CD4-positive, alpha-beta T cell treated with Interleukin-17A for 4 hours (primary cell): ENCODE measurements at places on chromosomes 3 and 15.
A peak's percentile ranks its signal among the peaks of the same experiment; 100 is the strongest.

DNA sequence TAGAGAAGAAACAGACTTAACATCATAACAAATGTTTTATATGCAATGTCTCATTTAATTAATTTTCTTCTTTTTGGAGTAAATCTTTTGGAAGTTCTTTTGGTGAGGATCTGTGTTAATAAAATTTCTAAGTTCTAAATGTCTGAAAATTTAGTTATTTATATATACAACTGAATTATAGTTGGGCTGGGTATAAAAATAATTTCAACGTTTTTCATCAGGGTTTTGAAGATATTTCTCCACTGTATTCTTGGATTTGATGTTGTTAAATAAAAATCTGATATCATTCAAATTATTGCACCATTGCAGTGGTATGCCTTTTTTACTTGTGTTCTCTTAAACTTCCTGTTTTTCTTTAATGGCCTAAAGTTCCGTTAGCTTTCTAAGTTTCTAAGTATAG, 26.9 kb upstream of the SOX14 start:
- DNase-seq = no peak

DNA sequence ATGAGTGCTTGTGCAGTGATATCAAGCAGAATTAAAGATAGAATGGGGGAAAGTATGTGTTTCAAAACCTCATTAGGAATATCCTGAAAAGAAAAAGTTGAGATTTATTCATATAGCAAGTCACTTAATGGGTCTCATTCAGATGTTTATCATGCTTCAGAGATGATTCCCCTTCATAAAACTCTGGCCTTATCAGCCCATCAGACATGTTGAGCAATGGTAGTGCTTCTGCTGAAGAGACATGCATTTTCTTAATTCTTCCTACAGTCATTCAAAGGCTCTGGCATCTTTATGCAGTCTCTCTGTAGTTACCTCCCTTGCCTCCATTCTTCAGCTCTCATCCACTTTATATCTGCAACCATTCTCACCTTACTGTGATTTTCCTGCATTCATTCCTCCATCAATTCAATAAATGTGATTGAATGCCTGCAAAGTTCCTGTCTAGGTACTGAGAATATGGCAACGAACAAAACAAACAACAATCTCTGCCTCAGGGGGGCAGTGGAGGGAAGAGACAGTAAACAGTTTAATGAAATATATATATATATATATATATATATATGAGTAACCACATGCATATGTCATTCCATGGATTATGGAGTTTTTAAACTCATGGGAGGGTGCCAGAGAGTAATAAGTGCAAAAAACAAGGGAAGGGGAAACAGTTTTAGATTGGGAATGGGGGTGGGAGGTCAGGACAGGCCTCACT, 138.5 kb downstream of the NECTIN3 start:
- no peak for DNase-seq

- DNase-seq = peak; percentile 63
These were observed 7.9 kb downstream of the KIF7 start for GRCh38 chr15:89647191-89647851.

- no peak for DNase-seq
These were observed 80.7 kb downstream of the FMN1 start for GRCh38 chr15:33113666-33114373.

DNA sequence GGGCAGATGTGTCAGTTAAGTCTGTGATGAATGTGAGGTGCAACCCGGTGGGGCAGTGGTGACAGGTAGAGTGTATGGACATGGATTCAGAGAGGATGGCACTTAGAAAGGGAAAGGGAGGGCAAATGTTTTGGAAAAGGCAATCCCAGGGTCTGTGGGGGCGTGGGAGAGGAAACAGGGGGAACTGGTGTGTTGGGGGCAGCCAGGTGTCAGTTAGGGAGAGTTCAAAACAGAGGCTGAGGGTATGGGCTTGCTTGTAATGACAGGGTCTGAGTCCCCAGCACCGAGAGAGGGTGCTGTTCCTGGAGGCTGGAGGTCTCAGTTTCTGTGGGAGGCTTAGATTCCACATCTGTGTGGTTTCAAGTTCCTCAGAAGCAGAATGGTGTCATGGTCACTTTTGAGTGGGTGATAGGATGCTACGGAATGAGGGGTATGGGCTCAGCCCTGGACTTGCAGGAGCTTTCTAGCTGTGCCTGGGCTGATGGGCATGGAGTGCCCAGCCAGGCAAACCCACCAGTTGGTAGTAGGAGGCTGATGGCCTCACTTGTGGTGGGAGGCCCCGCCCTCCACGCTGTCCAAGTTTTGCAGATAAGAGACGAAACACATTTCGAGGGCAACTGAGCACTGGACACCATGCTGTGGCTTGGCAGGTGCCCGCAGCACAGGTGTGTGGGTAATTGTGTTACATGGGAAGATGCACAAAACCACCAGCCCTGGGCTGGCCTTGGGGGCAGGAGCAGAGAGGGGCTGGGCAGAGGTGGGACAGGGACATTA, 209.4 kb downstream of the RPLP1 start:
- no peak for DNase-seq

- DNase-seq = no peak
These were observed 30.0 kb upstream of the SLC41A3 start for GRCh38 chr3:126113733-126114442.

DNA sequence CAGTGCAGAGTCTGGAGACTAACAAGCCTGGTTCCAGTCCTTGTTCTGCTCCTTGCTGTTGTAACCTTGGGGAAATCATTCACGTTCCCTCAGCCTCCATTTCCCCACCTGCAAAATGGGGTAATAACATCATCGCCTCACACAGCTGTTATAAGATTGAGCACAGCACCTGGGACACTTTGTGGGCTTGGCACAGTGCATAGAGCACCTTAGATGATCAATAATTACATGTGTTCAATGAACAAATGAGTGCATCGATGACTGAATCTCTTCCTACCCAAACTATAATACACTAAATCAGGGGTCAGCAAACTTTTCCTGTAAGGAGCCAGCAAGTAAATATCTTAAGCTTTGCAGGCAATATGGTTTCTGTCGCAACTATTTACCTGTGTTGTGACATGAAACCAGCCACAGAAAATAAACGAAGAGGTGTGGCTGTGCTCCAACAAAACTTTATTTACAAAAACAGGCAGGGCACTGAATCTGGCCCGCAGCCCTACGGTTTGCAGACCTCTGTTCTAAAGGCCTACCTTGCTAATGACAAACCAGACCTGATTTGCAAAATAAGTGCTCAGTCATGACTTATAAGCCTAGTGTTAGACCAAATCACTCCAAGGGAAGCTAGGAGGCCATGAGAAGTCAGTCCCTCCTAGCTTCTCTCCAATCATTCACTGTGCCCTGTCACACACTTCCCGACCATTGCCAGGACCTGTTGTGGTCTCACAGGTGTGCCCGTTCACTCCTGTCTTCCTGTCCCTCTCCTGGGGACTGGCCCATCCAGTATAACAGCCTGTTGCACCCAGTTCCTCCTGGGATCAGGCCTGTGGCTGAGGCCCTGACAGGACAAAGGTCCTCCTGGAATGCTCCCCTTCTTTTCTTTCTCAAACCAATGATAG, 149.4 kb upstream of the WNT5A start:
- no peak for DNase-seq

DNA sequence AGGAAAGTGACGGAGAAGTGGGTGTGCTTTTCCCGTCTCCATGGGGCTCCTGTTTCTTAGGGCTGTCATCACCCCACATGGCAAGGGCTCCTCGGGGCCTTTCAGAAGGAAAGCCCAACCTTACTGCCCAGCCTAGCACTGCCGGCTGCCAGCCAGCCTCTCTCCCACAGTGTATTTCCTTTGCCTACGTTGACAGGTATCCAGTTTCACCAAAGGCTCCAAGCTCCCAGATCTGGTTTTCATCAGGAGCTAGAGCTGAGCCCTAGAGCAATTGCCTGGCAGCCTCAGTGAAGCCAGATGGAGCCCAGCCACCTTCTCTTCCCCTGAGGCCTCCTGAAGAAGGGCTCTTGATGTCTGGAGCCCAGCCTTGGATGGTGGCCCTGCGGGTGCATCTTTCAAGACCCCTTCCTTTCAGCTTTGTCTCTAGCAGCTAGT, 20.2 kb downstream of the CRABP1 start:
- no peak for DNase-seq

DNA sequence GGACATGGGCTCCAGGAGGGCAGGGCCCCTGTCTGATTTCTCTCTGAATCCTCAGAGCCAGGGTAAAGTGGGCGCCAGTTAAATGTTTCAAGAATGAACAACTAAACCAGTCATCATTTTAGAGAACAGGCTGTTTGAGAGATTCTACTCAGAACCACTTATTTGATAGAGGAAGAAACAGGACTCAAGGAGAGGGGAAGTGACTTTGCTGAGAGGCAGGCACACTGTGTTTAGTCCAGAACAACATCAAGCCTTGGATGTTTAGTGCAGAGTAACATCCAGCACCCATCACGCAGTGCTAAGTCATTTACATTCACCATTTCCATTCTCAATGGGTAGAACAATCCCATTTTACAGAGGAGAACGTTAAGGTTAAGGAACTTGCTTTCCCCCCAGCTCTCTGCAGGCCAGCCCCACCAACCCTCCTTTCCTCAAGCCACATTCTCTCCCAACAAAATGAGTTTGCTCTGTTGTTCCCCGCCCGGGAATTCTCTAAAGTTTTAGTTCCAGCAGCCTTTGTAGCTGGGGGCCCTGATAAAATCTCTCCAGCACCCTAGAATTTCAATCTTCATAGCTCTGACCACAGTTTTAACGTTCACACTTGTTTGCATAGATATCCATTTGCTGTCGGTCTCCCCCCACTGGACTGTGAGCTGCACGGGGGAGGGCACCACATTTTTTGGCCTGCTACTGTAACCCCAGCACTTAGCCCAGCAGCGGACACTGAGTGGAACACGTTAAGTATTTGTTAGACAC, 962 bp downstream of the NMNAT3 start:
- DNase-seq = no peak

GRCh38 chr3:76097589-76097969, 312.2 kb upstream of the ZNF717 start:
- no peak for DNase-seq

DNA sequence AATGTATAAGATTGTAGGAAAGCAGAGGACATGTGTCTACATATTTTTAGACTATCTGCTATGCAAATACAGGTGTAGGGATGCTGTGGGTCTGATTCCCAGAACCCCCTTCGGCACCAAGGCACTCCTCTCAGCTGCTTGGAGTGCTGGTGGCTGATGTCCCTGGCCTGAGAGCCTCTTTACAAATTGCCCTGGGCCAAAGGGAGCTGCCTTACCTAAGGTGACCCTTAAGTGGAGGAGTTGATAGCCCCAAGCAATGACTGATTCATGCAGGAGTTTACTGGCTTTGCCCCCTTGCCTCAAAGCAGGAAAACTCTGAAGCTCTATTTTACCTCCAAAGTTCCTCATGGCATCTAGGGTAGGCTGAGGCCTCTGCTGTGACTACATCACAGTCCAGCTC, 83.0 kb downstream of the ZNF385D start:
- no peak for DNase-seq

GRCh38 chr3:128683957-128684356, 33.3 kb upstream of the RPN1 start:
- peak; percentile 15 for DNase-seq

GRCh38 chr15:44550734-44551133, 13.8 kb downstream of the EIF3J start:
- DNase-seq = no peak

- DNase-seq = no peak
These were observed 86.2 kb downstream of the MITF start for GRCh38 chr3:69825446-69825845.

DNA sequence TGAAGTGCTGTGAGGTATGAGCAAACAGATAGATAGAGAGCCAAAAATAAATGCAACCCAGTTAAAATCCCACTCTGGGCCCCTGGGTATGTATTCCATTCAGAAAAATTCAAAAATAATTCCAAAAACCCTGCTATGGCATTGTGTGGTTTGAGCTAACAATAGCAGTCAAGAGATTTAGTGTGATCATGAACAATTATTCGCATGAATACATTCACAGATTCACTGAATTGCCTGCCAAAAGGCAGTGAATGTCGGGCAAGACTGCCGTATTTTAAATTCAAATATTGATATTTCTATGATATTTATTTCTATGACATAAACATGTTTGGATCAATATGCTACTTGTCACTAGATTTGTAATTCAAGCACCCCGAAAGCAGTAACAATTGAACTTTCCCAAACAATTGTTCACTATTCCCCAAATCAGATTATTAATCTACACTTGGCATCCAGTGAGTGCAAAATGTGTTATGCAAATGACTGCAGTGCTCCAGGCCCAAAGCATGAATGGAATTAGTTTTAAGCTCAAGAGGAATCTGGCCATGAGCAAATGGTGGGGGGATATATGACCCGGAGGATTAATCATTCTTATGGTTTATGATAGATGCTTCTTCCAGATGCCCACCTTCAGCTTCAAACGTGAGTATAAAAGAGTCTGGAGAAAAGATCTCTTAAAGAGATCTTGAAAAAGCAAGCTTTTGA, 417.0 kb upstream of the MEIS2 start:
- DNase-seq = no peak

DNA sequence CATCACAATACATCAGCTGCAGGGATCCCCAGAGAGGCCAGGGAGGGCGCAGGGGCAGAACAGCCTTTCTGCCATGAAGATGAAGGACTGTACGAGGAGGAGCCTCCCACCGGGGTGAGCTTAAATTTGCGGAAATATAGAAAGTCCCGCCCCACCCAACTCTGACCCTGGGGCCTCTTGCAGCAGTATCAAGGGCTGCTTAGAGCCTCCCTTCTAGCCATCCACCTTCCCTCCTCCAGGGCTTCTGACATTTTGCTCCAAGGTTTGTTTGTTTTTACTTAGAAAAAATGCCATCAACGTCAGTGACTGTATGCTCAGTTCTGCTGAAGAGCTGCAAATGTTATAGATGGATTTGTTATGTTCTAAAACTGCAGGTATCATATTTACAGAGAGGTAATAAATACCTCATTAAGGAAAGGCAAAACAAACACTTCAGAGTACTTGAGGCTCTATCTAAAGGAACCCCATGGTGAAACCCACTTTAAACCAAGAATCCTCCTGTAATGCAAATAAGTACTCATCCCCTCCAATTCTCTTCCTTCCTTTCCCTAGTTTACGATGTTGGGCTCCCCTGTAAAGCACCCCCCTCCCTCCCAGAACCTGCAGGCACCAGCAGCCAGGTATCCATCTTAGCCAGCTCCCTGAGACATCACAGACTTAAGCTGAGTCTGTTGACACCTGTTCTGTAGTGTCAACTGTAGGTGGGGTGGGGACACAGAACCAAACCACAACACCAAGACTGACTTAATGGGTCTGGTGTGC, 30.5 kb downstream of the RFTN1 start:
- DNase-seq = peak; percentile 55

GRCh38 chr3:100775669-100776068, 66.4 kb downstream of the TFG start:
- no peak for DNase-seq

DNA sequence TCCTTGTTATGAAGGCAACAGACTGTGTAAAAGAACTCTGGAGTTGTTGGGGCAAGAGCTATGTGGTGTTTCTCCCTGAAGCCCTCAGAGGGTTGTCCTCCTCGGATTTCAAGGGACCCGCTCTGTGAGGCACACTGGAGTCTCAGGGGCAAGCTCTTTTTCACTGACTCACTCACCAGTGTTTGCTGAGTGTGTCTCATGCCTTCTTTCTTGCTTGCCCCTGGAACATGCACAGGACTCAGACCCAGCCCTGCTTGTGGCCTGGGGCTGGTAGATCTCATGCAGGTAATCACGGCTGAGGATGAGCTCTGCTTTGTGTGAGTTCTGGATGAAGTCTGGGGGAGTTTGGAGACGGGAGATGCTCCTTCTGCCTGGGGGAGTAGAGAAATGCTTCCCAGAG, 93.7 kb downstream of the CACNA1D start:
- no peak for DNase-seq
